ENCODE measurements at places on chromosomes 3 and 15. TPM values are rescaled to one million over a fixed set of nuclear protein-coding genes. Genes with fewer than 3 reads are reported as not detected.

GRCh38 chr15:55220606-55221005, 23.9 kb upstream of the RSL24D1 start:
- DNase-seq, result no peak

- no peak for DNase-seq
Measured at GRCh38 chr3:106092792-106093191, 224.0 kb upstream of the CBLB start.

Gene SCN5A
- 10.1 TPM for total RNA-seq

Gene CATSPER2
- total RNA-seq, result 0.63 TPM

DNA sequence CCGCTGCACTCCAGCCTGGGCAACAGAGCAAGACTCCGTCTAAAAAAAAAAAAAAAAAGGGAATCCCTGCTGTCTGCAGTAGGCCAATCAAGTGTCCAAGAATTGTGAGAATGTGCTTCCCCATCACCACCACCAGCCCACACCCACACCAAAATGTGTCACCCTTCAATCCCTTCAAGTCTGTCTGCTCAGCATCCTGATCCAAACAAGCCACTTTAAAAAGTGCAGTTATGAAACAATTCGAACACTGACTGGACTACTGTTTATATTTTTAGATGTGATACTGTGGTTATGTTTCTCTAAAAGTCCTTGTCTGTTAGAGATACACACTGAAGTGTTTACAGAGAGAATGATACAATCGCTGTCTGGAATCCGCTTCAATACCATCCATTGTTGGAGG, 78.1 kb upstream of the CGNL1 start:
- no peak for DNase-seq

DNA sequence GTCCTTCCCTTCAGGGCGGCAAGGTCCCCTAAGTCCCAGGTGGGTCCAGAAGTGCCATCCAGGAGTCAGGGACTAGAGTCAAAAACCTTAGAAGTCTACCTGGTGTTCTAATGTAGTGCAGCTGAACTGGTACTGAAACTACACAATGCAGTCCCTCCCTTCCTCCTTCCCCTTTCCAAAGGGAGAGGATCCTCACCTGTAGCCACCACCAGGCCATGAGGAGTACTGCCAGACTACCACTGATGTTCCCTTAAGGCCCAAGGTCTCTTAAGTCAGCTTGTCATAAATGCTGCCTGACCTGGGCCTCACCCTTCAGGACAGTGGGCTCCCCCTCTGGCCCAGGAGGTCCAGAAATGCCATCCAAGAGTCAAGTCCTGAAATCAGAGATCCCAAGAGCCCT, 98.9 kb downstream of the ULK4 start:
- DNase-seq, result no peak

Gene CLDN18
- not detected for total RNA-seq

DNA sequence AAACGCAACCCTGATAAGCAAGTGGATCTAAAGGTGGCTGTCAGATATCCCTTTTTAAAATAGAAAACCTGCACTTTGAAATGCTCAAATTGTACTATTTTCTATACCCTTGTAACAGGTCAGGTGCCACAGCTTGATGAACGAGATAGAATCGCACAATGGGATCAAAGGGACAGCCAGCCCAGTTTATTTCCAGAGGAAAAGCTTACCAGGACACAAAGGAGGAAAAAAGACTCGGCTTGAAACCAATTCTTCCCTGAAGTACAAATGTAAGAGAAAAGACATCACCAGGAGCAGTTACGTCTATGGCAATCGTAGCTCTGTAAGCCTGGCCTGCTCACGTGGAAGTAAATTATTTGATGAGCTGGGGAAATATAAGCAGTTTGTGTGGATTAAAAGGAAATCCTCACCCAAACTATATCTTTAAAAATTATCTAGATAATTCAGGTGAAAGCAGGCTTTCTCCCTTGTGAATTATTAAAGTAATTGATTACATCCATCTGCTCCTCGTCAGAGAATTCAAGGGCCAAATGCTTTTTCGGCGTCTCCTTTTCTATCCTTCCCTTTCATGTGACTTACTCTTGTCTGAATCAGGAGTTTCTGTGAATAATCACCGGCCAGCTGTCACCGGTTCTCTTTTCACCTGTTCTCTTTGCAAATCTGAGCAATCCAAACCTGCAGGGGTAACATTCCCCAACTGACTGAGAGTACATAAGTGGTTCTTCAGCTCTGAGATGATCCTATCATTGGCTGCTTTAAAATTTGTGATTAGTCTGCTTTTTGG, 339.2 kb upstream of the ONECUT1 start:
- DNase-seq, result no peak

DNA sequence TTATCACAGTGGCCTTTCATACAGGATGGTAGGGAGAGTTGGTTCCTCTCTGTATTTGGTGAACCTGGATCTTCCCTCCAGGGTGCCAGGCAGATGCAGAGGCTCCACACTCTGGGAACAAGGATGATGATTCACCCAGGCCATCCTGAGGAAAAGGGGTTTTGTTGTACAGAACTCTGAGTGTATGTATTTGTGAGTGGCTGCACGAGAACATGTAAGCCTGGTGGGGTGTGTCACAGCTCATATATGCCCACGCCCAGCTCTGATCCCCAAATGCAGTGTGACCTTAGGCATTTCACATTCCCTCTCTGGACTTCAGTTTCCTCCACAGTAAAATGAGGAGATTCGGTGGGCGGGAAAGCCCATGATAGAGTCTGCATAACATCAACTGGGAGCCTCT, 11.6 kb upstream of the CILP start:
- peak; percentile 19 for DNase-seq

DNA sequence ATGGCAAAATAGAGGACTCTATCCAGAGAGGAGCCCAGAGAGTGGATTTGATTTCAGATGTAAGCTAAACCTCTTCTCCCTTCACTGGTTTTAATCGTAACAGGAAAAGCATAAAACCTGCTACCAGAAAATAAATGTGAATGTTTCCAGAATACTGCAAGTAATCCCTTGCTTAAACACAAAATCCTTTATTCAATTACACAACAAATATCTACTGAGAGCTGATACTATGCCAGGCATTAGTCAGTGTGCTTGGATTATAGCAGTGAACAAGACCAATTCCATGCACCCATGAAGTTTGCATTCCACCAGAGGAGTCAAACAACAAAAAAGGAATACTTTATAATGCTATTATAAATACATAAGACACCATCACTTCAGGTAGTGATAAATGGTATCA, 15.1 kb downstream of the AVEN start:
- DNase-seq, result no peak

DNA sequence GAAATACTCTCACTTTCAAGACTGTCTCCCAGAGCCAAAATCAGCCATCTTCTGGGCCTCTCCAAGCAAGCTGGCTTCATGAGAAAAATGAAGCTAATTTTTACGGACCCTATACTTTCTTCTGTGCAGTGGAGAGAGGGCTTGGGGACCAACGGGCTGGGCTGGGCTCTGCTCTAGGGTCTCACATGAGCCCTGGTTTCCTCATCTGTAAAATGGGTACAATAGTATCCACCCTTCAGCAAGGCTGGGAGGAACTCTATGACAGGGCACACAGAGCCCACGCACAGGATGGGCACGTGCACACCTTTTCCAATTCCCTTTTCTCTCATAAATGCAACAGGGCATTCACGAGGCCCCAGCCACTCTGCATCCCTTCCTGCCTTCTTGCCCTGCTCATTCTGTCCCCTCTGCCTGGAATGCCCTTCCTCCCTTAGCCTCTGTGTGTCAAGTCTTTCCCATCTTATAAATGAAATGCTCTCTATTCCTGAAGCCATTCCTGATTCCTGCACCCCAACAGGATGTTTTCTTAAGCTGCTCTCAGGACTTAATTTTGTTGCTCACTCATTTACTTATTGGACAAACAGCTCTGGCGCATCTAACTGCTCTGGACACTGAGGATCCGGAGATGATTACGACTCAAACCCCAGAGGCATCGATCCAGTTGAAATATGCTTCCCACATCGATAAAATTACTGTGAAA, 32.9 kb upstream of the SEC13 start:
- DNase-seq, result peak; percentile 35

DNA sequence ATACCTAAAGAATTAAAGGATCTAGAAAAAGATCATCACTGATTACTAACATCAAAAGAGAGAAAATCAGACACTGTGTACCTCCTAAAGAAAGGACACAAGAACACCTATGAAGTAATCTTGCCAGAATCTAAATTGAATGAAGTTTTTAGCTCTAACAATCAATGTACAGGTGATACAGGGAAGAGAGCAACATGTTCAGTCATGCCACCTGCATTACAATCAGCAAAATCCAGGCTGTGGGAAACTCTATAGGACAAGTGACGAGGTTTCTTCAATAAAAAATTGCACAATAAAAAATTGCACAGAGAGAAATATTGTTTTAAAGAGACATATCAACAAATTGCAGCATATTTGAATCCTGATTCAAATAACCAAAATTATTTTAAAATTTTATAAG, 93.3 kb downstream of the SEMA5B start:
- no peak for DNase-seq

Gene MEGF11
- not detected for total RNA-seq

All from dermis microvascular lymphatic vessel endothelial cell (primary cell).